ENCODE measurements at places on chromosomes 5 and 9.

DNA sequence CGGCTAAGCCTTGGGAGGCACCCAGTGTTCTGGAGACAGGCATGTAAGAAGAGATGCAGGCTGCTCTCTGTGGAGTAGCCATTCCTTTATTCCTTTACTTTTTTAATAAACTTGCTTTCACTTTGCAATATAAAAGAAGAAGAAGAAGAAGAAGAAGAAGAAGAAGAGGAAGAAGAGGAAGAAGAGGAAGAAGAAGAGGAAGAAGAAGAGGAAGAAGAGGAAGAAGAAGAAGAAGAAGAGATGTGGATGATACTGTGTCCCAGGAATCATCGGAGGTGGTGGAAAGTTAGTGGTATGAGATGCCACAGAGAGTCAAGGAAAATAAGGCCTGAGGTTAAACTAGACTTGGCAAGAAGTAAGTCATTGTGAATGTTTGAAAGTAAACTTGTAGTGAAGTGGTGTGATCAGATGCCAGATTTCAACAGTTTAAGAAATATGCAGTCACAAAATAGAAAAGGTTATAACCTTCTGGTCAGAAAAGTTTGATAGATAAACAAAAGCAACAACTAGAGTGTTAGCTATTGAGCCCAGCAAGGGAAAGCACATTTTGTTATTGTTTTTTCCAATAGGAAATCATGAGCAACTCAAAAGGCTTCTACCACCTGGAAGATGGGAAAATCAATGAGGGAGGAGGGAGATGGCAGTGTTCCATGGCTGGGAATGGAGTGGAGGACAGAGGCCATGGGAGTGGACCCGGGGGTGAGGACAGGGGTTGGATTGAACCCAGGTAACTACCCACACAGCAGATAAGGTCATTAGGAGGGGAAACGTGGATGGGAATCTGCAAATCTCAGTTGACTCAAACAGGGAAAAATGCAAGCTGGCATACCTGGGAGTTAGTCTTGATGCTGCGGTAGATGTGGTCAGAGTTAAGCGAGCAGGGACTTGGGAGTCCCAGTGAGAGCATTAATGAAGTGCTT lies 16.8 kb downstream of the AOPEP start:
- DNase-seq, result no peak

- peak; percentile 62 for DNase-seq
These were observed 280.1 kb downstream of the DNAH5 start for GRCh38 chr5:13664377-13664776.

DNA sequence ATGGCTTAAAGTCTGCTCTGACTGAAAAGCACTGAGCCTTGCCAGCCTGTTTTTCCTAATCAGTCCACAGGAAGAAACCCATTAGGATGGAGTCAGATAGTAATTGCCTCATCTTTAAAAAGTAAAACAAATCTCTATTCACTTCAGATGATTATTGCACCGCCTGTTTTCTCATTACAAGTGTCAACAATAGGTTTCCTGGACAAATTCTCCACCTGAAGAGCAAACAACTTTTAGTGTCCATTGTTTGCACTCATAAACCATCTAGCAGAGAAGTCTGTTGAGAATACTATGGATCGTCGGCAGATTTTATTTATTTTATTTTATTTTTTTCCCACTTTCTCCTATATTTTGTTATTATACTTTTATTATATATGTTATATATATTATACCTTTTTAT lies 20.3 kb downstream of the C5orf63 start:
- DNase-seq, result no peak

GRCh38 chr5:169606279-169606678 lies 22.7 kb downstream of the SPDL1 start:
- DNase-seq, result no peak

DNA sequence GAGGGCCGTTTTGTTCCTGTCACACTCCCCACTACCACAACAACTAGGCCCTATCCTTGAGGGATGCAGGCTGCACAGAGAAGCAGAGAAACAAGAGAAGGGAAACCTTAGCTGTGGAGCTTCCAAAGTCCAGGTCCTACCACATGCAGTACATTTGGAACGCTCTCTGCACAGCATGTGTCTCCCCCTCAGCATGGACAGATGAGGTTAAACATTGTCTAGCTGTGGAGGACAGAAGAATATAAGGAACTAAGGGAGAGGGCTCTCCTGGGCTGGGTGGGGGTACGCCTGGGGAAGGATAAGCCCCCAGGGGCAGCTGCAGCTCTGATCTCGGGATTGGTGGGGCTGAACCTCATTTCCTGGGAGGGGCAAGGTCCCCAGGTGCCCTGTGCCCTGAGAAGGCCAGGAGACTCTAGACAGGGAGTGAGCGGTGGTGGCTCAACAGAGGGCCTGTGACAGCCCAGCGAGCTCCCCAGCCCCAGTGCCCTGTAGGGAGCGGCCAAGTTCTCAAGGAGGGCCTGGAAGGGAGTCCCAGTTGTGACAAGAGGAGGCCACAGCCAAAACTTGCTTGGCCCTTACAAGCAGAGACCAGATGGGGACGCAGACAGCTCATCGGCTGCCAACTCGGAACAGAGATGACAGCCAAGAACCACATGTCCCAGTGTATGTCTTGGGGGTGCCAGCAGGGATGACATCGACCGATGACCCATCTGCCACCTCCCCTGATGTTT lies 30.1 kb downstream of the TSPAN17 start:
- DNase-seq, result no peak

- DNase-seq, result no peak
These were observed 599.7 kb upstream of the FTMT start for GRCh38 chr5:121251954-121252353.

DNA sequence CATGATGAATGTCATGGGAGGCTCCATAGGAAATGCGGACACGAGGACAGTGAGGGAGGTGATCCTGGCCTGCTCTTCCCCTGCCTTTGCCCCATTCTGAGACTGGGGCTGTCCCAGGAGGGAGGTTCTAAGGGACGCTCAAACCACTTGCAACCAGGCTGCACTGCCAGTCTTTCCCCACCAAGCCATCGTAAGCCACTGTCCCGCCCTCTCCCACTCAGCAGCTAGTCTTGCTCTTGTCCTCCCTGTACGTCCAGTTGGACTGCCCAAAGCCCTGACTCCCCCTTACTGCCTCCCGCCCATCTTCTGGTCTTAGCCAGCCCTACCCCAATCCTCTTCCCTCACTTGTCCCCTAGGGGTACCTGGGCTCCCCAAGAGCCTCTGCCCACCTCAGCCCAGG lies 115.7 kb downstream of the FSTL4 start:
- DNase-seq, result no peak

DNA sequence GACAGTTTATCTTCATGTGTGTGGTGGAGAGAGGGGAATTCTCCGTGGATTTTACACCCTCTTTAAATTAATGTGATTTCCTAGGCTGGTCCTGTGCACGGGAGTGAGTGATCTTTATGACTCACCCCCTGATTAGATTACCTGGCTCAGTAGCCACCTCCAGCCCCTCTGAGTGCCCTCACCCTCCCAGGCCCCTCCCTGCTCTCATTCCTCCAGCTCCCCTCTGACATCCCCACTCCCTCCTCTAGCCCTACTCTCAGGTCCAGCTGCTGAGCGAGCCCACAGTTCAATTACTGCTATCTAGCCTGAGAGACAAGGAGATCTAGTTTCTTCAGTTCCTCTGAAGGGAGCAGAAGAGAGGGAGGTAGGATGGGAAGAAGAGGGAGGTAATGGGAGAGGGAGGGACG lies 61.8 kb upstream of the ARAP3 start:
- DNase-seq, result no peak

DNA sequence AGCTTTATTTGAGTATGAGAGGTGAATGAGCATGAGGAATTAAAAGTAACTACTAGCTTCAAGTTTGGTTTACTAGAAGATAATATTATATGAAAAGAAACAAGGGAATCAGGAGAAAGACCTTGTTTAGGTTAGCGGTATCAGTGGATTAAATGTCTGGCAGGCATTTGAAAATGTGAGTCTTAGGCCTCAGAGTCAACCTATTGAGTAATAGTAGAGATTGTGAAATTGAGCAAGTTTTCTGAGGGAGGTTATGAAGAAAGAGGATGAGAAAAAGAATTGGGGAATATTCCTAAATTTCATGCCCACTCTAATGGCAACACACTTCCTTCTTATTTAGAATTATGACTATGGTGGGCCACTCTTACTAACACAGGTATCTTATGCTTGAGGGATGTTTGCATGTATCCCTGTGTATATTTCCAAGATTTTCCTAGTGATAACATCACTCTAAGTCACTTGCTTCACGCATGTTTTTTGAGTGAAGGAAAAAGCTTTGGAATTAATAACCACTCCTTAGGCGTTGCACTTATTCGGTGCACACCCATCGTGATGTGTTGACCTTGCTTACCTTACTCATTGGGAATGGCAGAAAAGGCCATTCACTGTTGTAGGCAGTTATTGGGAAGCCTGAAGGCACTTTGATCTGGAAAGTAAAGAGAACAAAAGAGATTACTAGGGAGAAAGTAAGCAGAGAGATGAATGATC lies 8.2 kb upstream of the ELL2 start:
- peak; percentile 33 for DNase-seq

- DNase-seq, result no peak
These were observed 1.5 kb downstream of the THG1L start for GRCh38 chr5:157732596-157733262.

DNA sequence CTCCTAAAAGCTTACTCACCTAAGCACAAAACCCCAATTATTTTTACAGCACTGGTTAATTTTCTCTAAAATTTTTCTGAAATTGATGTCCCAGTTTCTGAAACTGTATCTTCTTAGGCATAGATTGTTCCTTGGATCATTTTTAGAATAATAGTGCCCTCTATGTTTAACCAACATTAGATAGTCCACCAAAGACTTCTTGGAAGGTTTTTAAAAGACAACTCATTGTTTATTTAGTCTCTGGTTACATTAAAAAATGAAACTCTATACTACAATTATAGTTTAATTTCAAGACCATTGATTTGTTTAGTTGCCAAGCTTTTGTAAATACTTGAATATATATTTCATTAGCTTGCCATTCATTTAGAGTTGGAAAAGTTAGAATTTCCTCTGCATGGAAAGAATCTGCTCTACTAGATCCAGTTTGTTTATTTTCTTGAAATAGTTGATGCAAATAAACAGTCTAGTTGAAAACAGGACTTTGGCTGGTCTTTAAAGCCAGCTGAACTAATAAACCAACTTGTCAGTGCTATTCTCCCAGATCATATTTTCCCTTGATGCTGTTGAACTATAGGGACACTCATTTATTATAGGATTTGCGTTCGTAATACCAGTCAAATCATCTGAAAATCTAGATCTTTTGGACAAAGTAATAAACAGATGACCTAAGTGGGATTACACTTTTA lies 990.5 kb downstream of the TLE1 start:
- no peak for DNase-seq

DNA sequence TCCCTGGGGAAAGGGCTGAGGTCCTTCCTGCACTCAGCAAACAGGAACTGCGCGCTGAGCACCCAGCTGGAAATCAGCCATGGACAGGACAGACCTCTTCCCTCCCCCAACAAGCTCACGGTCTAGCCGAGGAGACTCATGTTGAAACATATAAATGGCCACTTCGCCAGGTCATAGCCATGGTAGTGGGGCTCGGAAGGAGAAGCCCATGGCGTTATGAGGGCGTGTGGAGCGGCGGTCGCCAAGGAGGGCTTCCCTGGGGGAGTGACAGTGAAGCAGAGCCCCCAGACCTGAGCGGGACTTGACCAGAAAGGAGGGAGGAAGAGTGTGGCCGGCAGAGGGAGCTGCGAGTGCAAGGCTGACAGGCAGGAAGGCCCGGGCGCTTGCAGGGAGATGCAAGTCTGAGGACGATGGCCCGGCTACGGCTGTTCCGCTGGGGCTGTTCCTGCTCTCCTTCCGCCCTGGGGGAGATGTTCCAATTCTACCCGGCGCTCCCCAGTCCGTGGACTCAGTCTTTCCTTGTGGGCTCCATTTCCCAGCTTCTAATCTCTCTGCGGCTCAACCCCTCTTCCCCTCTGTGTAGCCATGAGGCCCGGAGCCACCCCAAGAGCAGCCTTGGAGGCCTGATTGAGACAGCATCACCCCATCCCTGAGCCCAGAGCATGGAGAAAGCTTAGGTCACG lies 43.9 kb upstream of the PRRC2B start:
- peak; percentile 94 for DNase-seq

- DNase-seq, result no peak
These were observed 35.5 kb upstream of the FTMT start for GRCh38 chr5:121816164-121816563.

GRCh38 chr9:70563431-70564204 lies 149.2 kb upstream of the KLF9 start:
- peak; percentile 40 for DNase-seq

DNA sequence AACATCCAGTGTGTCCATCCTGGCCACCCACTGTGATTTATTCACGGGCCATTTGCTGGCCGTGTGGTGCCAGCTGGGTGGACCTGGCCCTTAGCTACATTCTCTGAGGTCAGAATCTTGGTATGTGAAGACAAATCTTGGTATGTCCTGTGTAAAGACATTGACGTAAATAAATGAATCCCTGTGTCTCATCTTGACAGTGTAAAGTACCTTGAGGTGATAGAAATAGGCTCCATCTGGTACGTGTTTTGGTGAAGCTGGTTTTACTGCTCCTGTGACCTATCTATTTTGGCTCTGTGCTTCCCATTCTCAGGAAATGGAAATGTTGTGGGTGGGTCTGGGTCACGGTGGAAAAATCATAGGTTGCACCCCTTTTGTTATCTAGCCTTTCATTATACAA lies 245.4 kb upstream of the ANKH start:
- no peak for DNase-seq

- DNase-seq, result peak; percentile 82
These were observed 212.8 kb downstream of the NXNL2 start for GRCh38 chr9:88747768-88748167.

GRCh38 chr5:50767588-50767987 lies 101.2 kb downstream of the PARP8 start:
- no peak for DNase-seq

GRCh38 chr9:135060461-135061116 lies 26.9 kb upstream of the OLFM1 start:
- DNase-seq, result no peak

GRCh38 chr5:170619869-170620268 lies 116.0 kb downstream of the KCNIP1 start:
- DNase-seq, result no peak

DNA sequence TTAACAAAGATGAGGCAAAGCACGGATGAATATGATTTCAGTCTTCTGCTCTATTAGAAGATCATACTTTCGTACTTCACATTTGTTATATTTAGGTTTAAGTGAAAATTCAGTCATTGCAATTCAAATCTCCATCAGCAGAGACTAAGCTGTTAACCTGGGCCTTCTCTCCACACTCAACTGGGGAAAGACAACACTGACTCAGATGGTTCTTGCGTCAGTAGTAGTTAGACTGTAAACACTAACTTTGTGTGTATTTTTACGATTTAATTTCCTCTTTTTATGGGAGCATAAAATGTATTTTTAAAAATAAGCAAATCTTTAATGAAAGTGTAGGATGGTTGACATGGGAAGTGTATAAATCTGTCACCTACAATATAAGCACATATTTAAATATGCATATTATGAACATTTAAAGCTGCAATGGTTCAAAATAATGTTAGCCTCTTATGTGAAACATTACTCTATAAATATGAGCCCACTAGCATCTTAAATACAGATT lies 42.7 kb upstream of the ZNF608 start:
- no peak for DNase-seq
